Karpas-422 (cell line): ENCODE measurements at places on chromosomes 13 and 19. TPM values are rescaled to one million over a fixed set of nuclear protein-coding genes. Genes with fewer than 3 reads are reported as not detected.

DNA sequence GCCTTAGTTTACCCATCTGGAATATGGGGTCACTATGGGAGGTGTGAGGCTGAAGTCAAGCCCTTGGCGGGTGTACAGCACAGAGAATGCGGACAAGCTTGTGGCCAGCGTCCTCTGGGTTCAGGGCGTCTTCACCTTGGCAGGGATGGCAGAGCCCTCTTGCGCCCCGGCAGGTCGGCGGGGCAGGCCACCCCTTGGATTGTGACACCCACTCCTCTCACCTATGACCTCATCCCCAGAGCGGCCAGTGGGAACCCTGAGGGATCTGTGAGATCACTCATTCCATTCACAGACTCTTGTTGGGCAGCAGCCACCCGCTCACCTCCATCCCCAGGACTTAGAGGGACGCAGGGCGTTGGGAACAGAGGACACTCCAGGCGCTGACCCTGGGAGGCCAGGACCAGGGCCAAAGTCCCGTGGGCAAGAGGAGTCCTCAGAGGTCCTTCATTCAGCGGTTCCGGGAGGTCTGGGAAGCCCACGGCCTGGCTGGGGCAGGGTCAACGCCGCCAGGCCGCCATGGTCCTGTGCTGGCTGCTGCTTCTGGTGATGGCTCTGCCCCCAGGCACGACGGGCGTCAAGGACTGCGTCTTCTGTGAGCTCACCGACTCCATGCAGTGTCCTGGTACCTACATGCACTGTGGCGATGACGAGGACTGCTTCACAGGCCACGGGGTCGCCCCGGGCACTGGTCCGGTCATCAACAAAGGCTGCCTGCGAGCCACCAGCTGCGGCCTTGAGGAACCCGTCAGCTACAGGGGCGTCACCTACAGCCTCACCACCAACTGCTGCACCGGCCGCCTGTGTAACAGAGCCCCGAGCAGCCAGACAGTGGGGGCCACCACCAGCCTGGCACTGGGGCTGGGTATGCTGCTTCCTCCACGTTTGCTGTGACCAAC is at the start of gene SPACA4:
TSS of gene SPACA4 (plus strand) at position 280 of the 896 bp plus-strand sequence. CDS start at position 517, 237 bp downstream.
- H3K36me3 ChIP-seq = no peaks in the 10 kb centered on the region; the same call in 1 of the 2 replicates
- no peaks in the 10 kb centered on the region for H3K27me3 ChIP-seq
- H3K27ac ChIP-seq = no peak within 1 kb of the TSS
- H3K4me1 ChIP-seq = peaks cover 3% of the 10 kb centered on the region; the same call in 1 of the 2 replicates

DNA sequence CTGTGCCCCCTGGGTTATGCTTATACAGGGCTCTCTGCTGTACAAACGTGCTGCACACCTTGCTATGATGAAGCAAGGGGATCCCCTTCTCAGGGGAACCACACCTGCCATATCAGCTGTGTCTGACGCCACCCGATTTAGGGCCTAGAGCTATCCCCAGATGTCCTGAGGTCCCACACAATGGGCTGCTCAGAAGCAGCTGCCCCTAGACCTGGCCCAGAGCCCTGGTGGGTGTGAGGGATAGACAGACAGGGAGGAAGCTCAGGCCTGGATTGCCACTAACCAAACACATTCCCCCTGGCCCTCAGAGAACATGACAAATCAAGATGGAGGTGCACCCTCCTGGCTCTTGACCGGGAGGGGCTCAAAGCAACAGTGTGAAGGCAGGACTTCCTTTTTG is 59.3 kb downstream of the TSHZ3 start:
- H3K4me3 ChIP-seq = no peak overlapping the region
- H3K27ac ChIP-seq = no peak overlapping the region
- H3K4me1 ChIP-seq = no peaks in the 10 kb centered on the region
- H3K27me3 ChIP-seq = no peaks in the 10 kb centered on the region

GRCh38 chr19:50362656-50363424 is 2.6 kb downstream of the NAPSA start:
- no peaks in the 10 kb centered on the region for H3K36me3 ChIP-seq
- DNase-seq = no peak
- H3K4me1 ChIP-seq = peaks cover 15% of the 10 kb centered on the region
- H3K27me3 ChIP-seq = no peaks in the 10 kb centered on the region

DNA sequence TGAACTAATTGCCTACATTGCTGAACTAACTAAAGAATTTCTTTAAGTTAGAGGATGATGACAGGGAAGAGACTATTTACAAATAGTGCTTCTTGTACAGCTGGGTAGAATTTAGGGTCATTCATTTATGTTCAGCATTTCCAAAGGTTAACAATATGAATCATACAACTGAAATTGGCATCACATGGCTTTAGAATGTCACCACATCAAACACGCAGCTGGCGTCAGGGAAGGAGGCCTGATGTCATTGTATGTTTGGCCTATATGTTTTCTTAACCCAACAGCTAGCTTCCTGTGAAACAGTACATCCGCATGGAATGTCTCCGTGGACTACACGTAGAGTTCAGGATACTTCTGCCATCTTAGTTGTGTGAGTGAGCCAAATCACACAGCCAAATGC is 99.0 kb upstream of the TNFSF11 start:
- H3K36me3 ChIP-seq = no peaks in the 10 kb centered on the region
- H3K27ac ChIP-seq = no peak overlapping the region
- H3K4me1 ChIP-seq = peaks cover 15% of the 10 kb centered on the region
- DNase-seq = no peak

DNA sequence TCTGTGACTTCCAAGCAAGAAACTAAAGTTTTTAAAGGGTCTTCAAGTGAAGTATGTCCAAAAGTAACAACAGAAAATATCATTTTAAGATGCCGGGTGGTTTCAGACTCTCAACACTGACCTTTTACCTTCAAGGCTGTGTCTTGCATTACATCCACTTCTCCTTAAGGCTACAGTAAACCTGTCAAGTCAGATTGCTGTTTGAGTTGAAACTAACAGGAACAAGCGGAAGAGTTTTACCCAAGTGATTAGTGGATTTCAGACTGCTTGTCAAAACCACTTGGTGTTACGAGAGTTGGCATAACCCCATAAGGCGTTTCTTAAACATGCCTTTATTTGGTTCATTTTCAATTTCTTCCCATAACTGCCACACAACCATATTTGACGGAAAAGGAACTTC is 283.1 kb downstream of the DCT start:
- H3K27ac ChIP-seq = no peak overlapping the region
- no peak for DNase-seq
- no peak overlapping the region for H3K4me3 ChIP-seq
- H3K27me3 ChIP-seq = no peaks in the 10 kb centered on the region
- no peaks in the 10 kb centered on the region for H3K36me3 ChIP-seq

- H3K27me3 ChIP-seq = no peaks in the 10 kb centered on the region
- H3K4me1 ChIP-seq = peaks cover 20% of the 10 kb centered on the region
- peak; percentile 41 for DNase-seq
- peaks cover 16% of the 10 kb centered on the region for H3K36me3 ChIP-seq
- no peak overlapping the region for H3K27ac ChIP-seq
- H3K4me3 ChIP-seq = no peak overlapping the region
These were observed 1.1 kb upstream of the ZNF627 start for GRCh38 chr19:11596156-11596555.

GRCh38 chr13:29005763-29006120 is 185.6 kb downstream of the MTUS2 start:
- H3K4me3 ChIP-seq = no peak overlapping the region
- H3K27me3 ChIP-seq = no peaks in the 10 kb centered on the region
- H3K36me3 ChIP-seq = no peaks in the 10 kb centered on the region
- H3K27ac ChIP-seq = no peak overlapping the region

- DNase-seq = no peak
- H3K36me3 ChIP-seq = 0 out of 2 replicates have a peak, but pooled peaks cover 8% of the 10 kb centered on the region
- H3K4me3 ChIP-seq = no peak overlapping the region
These were observed 7.3 kb downstream of the C19orf53 start for GRCh38 chr19:13781547-13781946.

- no peak overlapping the region for H3K27ac ChIP-seq
- no peak overlapping the region for H3K4me3 ChIP-seq
- DNase-seq = no peak
- no peaks in the 10 kb centered on the region for H3K4me1 ChIP-seq
- H3K27me3 ChIP-seq = no peaks in the 10 kb centered on the region
- H3K36me3 ChIP-seq = no peaks in the 10 kb centered on the region
These were observed 51.7 kb downstream of the RXFP2 start for GRCh38 chr13:31790992-31791391.

GRCh38 chr13:107715496-107715895 is 499.8 kb downstream of the LIG4 start:
- H3K36me3 ChIP-seq = no peaks in the 10 kb centered on the region
- no peak for DNase-seq
- H3K4me3 ChIP-seq = no peak overlapping the region
- no peaks in the 10 kb centered on the region for H3K4me1 ChIP-seq

GRCh38 chr13:110306960-110307766 is at the start of the genes COL4A1 and COL4A2:
Gene COL4A1, minus strand, starts transcription at chr13:110307157. Its CDS starts 130 bp downstream, at chr13:110307027.
Gene COL4A2, plus strand, starts transcription at chr13:110307284. Its CDS starts 620 bp downstream, at chr13:110307904.
- no peaks in the 10 kb centered on the region for H3K4me1 ChIP-seq
- no peaks in the 10 kb centered on the region for H3K36me3 ChIP-seq
- H3K27ac ChIP-seq = no peak within 1 kb of the TSS
- no peak for DNase-seq

DNA sequence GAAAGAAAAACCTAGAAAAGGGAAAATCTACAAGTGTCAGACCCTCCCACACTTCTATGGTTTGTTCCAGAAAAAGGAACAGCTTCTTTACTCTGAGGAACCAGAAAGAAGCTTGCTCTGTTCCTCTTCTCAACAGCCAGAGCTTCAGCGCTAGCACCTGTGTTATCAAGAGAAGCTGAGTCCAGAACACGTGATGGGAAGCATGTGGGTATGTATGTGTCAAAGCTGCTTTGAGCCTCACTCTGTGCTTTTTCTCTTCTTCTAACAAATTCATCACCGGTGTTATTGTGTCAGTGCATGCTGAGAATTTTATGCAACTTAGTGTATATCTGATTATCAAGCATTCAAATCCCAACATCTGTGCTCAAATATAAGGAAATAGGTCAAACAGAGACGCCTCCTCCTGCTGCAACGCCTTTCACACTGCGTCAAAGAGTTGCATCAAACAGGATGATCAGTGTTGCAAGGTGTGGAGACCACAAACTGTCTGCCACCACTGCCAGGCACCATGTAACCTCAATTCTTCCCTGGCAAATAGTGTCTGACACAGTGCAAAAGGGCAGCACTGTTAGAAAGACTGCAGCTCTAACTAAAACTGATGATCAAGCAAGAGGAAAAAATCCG is 83.9 kb downstream of the LRRC63 start:
- H3K4me1 ChIP-seq = no peaks in the 10 kb centered on the region
- no peaks in the 10 kb centered on the region for H3K27me3 ChIP-seq
- no peaks in the 10 kb centered on the region for H3K36me3 ChIP-seq

DNA sequence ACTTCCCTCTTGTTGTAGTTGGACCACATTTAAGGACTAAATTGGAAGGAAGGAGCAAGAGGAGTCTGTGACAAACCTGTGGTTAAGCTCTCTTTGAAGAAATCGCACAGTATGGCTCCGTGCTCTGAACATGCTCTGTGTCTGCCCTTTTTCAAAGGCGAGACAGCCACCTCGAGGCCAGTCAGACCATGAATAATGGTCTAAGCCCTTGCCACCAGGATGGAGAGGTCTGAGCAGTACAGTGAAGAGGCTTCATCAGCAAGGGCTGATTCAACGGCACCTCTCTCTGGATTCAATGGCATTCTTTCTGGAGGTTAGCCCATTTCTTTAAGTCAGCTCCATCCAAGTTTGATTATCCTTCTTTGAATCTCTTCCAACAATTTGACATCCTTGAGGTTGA is 30.9 kb downstream of the FAM216B start:
- no peaks in the 10 kb centered on the region for H3K36me3 ChIP-seq
- DNase-seq = peak; percentile 51
- no peaks in the 10 kb centered on the region for H3K4me1 ChIP-seq
- no peak overlapping the region for H3K27ac ChIP-seq
- no peaks in the 10 kb centered on the region for H3K27me3 ChIP-seq
- H3K4me3 ChIP-seq = no peak overlapping the region

DNA sequence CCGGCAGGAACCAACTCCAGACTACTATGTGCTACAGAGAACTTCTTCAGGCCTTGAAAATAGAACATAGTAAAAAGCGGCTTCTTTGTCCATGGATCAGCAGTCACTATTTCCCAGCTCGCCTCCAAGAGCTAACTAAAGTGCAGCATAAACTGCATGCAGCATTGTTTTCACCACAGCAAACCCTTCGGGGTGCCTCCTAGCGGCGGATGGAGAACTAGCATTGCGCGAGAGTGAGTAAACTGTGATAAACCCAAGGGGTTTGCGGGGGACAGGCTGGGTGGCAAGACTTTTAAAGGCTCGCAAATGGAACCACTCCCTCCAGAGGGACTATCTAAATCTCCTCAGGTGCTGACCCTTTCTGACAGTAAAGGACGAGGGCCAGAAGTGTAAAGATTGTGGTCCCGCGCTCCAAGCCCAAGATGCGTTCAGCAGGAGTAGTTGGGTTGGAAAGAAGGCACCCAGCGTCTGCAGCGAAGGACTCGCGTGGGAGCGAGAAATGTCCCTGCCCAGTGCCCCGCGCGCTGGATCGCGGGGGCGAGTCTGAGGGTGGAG is 21.5 kb upstream of the SGCG start:
- H3K4me3 ChIP-seq = no peak overlapping the region
- H3K36me3 ChIP-seq = no peaks in the 10 kb centered on the region
- H3K27me3 ChIP-seq = no peaks in the 10 kb centered on the region
- no peak overlapping the region for H3K27ac ChIP-seq
- no peak for DNase-seq

GRCh38 chr13:98974053-98974452 is 3.8 kb downstream of the DOCK9 start:
- H3K4me1 ChIP-seq = peaks cover 7% of the 10 kb centered on the region; the same call in 1 of the 2 replicates
- H3K4me3 ChIP-seq = no peak overlapping the region
- DNase-seq = no peak
- no peaks in the 10 kb centered on the region for H3K36me3 ChIP-seq
- H3K27me3 ChIP-seq = no peaks in the 10 kb centered on the region

- H3K4me1 ChIP-seq = no peaks in the 10 kb centered on the region
- no peak overlapping the region for H3K27ac ChIP-seq
- DNase-seq = no peak
These were observed 57.4 kb downstream of the TM9SF2 start for GRCh38 chr13:99558570-99559180.

- H3K4me1 ChIP-seq = no peaks in the 10 kb centered on the region
- no peaks in the 10 kb centered on the region for H3K27me3 ChIP-seq
- no peaks in the 10 kb centered on the region for H3K36me3 ChIP-seq
- no peak for DNase-seq
These were observed 108.4 kb upstream of the CLDN10 start for GRCh38 chr13:95444006-95444730.

GRCh38 chr13:43074824-43075510 is 51.6 kb downstream of the DNAJC15 start:
- peaks cover 37% of the 10 kb centered on the region for H3K36me3 ChIP-seq
- 0 out of 2 replicates have a peak overlapping the region, but pooled peaks have one; percentile 6 for H3K4me3 ChIP-seq
- DNase-seq = no peak
- peak overlapping the region; percentile 52 for H3K27ac ChIP-seq
- H3K4me1 ChIP-seq = peaks cover 65% of the 10 kb centered on the region

GRCh38 chr13:50340146-50340545 is 324.9 kb downstream of the KCNRG start:
- no peaks in the 10 kb centered on the region; the same call in 1 of the 2 replicates for H3K36me3 ChIP-seq
- no peak overlapping the region for H3K27ac ChIP-seq
- H3K4me3 ChIP-seq = no peak overlapping the region
- H3K4me1 ChIP-seq = peaks cover 22% of the 10 kb centered on the region

GRCh38 chr19:38875656-38876395 is 2.2 kb downstream of the RINL start:
- no peaks in the 10 kb centered on the region for H3K27me3 ChIP-seq
- DNase-seq = no peak
- H3K27ac ChIP-seq = no peak overlapping the region
- peaks cover 24% of the 10 kb centered on the region for H3K4me1 ChIP-seq
- H3K36me3 ChIP-seq = no peaks in the 10 kb centered on the region; the same call in 1 of the 2 replicates

ZNF763 gene
- 3.2 and 9.2 TPM in 2 replicates for total RNA-seq

MLNR gene
- not detected in 2 replicates for total RNA-seq

CAPN12 gene
- total RNA-seq = 0.40 TPM in 1 of 2 replicates, not detected in the other

CEACAM19 gene
- not detected in 2 replicates for total RNA-seq

IGLON5 gene
- total RNA-seq = not detected in 2 replicates

CD70 gene
- 10.4 and 12.6 TPM in 2 replicates for total RNA-seq

ZNF541 gene
- total RNA-seq = not detected in 2 replicates

KANK3 gene
- total RNA-seq = 1.2 TPM in 1 of 2 replicates, not detected in the other
